EH (cell line): ENCODE measurements at places on chromosomes 12 and 14.

DNA sequence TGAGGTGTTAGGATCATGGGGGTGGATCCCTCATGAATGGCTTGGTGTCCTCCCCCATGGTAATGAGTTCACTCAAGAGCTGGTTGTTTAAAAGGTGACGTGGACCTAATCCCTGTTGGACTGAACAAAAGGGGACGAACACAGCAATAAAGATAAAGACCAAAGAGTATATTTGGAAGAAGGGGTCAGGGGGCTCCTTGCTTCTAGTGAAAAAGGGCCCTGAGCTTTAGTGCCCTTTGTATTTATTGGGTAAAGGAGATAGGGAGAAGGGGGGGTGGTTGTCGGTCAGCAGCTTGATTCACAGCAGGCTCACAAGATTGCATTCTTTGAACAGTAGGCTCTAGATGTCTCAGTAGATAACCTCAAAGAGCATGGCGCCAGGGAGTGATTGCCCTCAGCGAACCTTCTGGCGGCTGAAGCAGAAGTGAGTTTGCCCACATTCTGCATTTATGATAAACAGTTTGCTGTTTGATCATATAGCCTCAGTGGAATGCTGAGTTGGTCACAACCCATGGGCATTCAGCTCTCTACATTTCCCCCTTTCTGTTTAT is 25.9 kb upstream of the MAPKAPK5 start:
- DNase-seq, result no peak

DNA sequence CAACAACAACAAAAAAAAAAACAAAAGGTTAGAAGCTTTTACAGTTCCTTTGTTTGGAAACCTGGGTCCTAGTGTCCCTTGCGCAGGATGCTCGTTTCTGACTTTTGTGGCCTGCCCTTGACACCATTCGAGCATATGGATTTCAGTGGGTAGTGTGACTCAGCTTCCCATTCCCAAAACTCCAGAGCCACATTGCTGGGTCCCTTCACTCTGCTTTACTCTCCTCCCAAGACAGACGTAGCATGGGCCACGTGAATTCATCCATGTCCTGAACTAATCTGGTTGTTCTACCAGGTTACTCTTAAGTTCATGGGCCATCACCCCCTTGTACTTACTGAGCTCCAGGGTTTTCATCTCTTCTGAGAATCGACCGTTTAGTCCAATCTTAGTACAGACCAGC is 68.0 kb upstream of the MAX start:
- no peak for DNase-seq

GRCh38 chr12:24597580-24597979 is 351.3 kb downstream of the BCAT1 start:
- no peak for DNase-seq

GRCh38 chr12:31274520-31275300 is 51.2 kb downstream of the SINHCAF start:
- no peak for DNase-seq

DNA sequence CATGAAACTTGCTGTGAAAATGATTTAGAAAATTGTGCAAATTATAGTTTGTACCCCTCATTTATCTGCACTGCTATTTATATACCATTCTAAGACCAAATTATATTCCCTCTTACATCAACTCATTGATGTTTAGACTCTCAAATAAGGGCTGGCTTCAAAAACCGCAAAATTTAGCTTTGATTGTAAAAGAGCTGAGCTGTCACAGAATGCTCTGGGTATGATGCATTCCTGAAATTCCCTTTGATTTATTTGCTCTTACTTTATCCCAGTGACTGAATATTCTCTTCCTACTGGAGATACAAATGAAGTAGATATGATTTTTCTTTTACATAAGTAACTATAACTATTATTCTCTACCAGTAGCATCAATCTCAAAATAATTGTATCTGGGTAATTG is 78.0 kb upstream of the TMTC2 start:
- DNase-seq, result peak; percentile 64

DNA sequence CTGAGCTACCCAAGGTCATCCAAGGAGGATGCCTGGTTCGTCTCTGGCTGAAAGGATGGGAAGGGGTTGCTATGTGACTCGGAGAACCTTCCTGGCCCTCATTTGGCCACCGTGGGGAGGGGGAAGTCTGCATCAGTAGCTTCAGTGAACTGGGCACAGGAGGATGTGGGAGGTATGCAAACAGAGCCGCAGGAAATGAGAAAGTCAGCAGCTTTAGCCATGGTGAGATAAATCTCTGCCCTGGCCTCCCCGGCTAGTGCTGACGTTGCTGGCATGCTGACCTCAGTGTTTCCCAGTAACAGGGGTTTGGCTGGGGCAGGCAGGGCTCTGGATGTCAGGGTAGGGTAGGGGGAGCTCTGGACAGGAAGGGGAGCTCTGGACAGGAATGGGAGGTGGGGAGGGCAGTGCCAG is 2.3 kb upstream of the CEBPE start:
- DNase-seq, result peak; percentile 61

GRCh38 chr12:42284157-42284556 is 41.7 kb downstream of the ZCRB1 start:
- no peak for DNase-seq

DNA sequence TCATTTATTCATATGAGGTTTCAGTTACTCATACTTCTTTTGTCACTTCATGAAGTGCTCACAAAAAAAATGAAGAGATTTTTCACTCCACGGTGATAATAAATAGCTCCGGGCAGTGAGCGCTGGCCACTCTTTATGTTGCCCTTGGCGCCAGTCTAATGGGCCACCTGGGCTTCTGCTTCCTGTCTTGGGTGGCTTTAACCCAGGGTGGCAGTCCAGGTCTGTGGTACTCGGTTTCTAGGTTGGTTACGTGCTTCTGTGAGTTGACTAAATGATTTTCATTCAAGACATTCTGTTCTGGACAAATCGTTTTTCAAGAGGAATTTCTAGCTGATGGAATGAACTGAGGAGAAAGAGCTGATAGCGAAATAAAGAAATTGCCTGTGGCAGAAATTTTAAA is 34.6 kb upstream of the NID2 start:
- no peak for DNase-seq

GRCh38 chr14:58535044-58535443 is 102.7 kb upstream of the DACT1 start:
- DNase-seq, result peak; percentile 80

GRCh38 chr12:111405859-111406473 is at the start of gene SH2B3:
Gene SH2B3, plus strand, starts transcription at chr12:111405923. Its CDS starts 12,223 bp downstream, at chr12:111418146.
- peak; percentile 78 for DNase-seq

GRCh38 chr12:104023710-104024109 is 26.3 kb downstream of the GLT8D2 start:
- DNase-seq, result no peak

DNA sequence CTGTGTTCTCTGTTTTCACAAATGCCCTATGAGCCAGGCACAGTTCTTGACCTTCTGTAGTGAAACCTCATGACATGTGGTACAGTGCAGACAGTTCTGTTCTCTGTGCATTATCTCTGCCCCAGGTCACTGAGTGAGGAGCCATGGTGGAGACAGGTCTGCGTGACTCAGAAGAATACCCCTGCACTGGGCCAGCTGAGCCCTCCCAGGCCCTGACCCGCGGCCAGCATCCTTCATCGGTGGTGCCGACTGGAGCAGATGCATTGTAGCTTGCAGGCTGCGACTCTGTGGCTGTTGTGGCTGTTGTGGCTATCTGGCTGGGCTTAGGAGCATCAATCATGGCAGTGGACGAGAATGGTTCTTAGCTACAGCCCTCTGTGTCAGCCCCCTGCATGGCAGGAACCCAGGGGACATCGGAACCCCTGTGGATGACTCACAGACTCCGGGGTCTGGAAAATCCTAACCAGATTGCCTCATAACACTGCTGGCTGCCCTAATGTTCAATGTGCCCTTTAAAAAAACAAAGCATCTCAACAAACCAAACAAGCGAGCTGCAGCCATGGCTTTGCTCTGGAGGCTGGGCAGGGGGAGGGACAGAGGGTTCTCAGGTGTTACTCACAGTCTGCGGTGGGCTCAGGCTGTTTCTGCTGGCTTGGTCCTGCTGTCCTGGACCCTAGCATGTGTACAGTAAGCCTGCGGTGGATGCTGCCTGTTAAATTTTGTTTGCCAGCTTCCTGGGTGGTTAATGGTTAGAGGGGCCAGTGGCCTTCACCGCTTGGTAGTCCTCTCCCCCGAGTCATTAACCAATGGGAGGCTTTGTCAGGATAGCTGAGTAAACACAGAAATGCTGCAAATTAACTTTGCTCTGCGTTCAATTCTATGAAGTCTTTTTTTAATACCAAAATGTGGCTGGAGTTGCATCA is at the start of gene SERPINA6:
TSS of gene SERPINA6 (minus strand) at position 689 of the 923 bp plus-strand sequence. CDS start 8,688 bp downstream, outside the sequence.
- peak; percentile 4 for DNase-seq

- DNase-seq, result no peak
Observed at GRCh38 chr14:100734031-100734990, 7.6 kb downstream of the DLK1 start.

DNA sequence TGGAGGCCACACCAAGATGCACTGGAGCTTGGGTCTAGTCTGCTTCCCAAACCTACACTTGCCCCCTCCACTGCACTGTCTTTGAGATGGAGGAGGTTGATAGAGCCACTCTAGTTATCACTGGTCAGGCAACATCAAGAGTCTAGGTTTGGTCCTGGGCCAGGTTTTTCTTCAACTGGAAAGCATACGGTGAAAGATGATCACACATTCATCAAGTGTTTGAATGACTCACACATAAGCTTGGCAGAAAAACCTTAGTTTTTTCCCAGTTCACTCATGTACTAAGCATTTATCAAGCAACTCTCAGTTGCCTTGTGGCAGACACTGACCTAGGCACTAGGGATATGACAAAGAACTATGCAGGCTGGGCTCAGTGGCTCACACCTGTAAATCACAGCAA is 84.5 kb downstream of the PLEKHG3 start:
- DNase-seq, result peak; percentile 97

DNA sequence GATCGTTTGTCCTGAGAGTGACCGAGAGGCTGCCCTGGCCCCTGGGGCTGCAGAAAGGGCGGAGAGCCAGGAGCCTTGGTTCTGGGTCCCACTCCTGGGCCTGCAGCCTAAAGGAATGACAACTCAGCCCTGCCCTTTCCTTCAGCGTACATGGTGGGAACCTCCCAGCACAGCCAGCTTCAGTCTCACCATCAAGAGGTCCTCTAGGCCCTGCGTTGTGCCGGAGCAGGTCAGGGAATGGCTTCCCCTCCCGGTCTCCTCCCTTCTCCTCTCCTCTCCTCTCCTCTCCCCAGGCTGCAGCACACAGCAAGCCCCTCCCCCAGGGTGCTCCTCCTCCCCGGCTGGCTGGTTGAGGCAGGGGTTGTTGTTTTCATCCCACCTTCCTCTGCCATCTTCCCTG is 44.6 kb upstream of the TUNAR start:
- DNase-seq, result no peak

DNA sequence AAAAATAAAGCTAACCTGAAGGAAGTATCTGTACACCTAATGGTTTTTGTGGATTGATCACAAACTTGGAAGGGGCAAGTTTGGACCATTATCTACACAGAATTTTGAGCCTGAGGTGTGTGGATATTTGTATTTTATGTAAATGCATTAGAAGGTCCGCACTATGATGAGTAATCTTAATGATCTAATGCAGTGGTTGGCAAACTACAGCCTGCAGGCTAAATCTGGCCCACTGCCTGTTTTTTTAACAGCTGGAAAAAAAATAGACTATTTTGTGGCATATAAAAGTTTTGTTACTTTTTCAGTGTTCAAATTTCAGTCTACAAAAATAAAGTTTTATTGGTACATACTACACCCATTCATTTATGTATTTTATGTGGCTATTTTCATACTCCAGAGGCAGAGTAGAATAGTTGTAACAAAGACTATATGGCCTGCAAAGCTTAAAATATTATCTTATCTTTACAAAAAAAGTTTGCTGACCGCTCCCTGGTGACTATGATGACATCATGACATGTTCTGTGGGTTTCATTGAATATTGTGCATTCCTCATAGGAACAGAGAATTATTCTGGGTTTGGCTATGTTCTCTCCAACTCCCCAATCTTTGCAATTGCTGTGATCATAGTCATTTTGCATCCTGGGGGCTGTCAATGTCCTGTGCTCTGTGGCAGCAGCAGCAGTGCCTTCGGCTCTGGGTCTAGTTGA is 962.6 kb upstream of the FBXO33 start:
- no peak for DNase-seq

DNA sequence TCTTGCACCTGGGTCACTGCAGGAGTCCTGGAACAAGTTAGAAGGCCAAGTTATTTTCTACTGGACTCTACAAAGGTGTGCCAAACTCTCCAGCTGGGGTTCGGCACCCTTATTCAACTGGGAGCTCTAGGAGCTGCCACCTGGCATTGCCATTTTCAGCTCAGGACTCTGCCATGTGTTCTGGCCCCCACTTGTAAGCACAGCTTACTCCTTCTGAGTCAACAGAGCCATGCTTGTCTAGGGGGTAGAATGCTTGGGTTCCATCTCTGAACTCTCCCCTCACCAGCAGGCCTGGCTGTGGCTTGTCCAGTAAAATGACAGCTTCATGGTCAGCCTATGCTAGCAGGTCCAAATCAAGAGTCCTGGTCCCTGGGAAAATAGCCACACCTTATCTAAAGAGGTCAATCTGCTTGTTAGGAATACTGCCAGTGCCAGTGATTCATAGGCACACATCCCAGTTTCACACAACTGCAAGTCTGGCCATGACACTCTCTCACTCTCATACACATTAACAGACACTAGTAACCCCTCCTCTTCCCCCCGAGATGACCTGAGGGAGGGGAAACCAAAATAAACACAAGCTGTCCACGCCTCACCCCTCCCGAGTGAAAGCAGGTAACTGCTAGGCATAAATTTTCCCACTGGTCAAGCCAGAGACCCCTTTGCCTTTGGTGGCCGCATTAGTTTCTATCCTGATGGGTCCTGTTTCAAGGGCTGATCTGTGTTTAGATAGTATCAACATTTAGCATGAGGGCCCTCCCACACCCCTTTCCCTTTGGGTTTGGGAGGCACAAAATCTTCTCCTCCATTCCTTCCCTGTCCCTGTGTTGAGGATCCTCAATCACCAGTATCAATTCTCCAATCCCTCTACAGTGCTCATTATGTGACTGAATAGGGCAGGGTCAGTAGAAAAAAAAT is 182.3 kb upstream of the GZMB start:
- peak; percentile 27 for DNase-seq

- no peak for DNase-seq
Observed at GRCh38 chr12:97568336-97569180, 106.0 kb downstream of the RMST start.

- DNase-seq, result peak; percentile 58
Observed at GRCh38 chr12:113424915-113425823, 3.0 kb downstream of the SDSL start.

- no peak for DNase-seq
Observed at GRCh38 chr12:4273273-4273651, 300 bp upstream of the CCND2 start.

GRCh38 chr12:109982210-109982609 is 14.0 kb downstream of the GIT2 start:
- DNase-seq, result peak; percentile 88

- DNase-seq, result peak; percentile 4
Observed at GRCh38 chr14:95313707-95314106, 6.0 kb downstream of the CLMN start.

DNA sequence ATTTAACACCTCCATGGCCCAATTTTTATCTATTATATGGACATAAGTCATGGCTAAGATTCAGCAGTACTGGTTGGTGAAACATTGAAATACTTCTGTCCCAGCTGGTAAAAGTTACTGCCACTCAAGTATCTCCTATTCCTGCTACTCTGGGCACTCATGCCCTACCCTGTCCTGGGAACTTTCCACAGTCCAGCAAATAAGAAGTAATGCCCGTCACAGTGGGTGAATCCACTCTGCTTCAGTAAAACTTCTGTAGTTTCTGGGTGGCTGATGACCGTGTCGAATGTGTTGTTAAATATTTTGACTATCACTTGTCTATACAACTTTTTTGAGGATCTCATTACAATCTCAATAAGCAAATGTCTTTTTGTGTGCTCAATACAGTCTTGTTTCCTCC is 209.3 kb upstream of the IGF1 start:
- no peak for DNase-seq

- DNase-seq, result no peak
Observed at GRCh38 chr12:121720762-121721161, 8.2 kb downstream of the TMEM120B start.
